ENCODE measurements at places on chromosomes 1 and 21.

GRCh38 chr1:63626222-63626621 is 33.0 kb downstream of the PGM1 start:
- DNase-seq, result no peak

DNA sequence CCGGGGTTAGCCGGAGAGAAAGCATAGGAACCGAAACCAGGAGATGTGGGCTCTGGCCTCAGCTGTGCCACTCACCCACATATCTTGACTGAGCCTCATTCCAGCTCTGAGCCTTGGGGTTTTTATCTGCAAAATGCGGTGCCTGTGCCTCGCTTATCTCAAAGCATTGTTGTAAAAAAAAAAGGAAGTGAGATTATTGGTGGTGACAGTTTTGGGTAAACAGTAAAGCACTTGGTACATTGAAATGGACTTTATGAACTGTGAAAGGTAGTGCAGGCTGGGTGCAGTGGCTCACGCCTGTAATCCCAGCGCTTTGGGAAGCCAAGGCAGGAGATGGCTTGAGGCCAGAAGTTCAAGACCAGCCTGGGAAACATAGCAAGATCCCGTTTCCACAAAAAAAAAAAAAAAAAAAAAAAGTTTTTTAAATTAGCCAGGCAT is 3.8 kb downstream of the PTAFR start:
- peak; percentile 32 for DNase-seq

DNA sequence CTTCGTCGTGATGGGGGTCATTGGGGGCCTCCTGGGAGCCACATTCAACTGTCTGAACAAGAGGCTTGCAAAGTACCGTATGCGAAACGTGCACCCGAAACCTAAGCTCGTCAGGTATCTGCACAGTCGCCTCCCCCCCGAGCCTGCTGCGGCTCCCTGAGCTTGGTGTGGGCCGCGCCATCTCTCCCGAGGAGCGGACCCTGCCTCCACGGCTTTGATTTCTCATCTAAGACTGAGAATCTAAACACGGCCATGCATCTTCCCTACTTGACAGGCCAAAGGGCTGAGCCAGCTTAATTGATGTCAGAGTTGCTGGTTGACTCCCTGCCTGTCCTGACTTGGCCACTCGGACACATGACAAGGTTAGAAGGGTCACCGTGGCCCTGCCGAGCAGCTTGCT is 19.1 kb downstream of the NPPA start:
- DNase-seq, result no peak

- DNase-seq, result peak; percentile 44
Observed at GRCh38 chr1:2554621-2555387, 1.4 kb upstream of the TNFRSF14 start.

GRCh38 chr1:210981490-210981889 is 152.5 kb downstream of the KCNH1 start:
- DNase-seq, result no peak

- DNase-seq, result no peak
Observed at GRCh38 chr1:206715120-206715519, 30.4 kb downstream of the MAPKAPK2 start.

- no peak for DNase-seq
Observed at GRCh38 chr1:210482945-210483617, 154.4 kb downstream of the HHAT start.

DNA sequence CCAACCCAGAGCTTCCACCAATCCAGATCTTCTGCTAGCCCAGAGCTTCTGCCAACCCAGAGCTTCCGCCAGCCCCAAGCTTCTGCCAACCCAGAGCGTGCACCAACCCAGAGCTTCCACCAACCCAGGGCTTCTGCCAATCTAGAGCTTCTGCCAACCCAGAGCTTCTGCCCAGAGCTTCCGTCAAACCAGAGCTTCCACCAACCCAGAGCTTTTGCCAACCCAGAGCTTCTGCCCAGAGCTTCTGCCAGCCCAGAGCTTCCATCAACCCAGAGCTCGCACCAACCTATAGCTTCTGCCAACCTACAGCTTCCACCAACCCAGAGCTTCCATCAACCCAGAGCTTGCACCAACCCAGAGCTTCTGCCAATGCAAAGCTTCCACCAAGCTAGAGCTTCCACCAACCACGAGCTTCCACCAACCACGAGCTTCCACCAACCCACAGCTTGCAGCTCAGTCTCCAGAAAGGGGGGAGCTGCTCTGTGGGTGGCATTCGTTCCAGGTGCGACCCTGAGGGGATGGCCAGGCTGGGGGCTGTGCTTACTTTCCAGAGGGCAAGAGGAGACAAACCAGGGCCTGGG is 23.8 kb downstream of the CRYAA start:
- DNase-seq, result no peak

DNA sequence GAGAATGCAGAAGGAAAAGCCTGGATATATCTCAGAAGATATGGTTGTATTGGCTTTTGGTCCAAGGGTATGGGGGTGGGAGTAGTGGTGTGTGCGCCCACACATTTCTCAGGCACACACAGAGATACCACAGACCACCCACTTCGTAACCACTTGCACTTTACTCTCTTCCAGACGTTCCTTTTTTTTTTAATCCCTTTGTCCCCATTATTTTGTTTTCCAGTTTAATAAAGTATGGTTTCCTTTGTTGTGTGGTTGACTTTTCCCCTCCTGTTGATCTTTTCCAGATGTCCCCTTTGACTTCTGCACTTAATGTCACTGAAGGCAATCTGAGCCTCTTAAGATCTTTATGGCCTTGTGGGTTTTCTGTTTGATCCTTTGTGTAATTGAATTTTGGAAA is 10.5 kb upstream of the TARS2 start:
- DNase-seq, result no peak

DNA sequence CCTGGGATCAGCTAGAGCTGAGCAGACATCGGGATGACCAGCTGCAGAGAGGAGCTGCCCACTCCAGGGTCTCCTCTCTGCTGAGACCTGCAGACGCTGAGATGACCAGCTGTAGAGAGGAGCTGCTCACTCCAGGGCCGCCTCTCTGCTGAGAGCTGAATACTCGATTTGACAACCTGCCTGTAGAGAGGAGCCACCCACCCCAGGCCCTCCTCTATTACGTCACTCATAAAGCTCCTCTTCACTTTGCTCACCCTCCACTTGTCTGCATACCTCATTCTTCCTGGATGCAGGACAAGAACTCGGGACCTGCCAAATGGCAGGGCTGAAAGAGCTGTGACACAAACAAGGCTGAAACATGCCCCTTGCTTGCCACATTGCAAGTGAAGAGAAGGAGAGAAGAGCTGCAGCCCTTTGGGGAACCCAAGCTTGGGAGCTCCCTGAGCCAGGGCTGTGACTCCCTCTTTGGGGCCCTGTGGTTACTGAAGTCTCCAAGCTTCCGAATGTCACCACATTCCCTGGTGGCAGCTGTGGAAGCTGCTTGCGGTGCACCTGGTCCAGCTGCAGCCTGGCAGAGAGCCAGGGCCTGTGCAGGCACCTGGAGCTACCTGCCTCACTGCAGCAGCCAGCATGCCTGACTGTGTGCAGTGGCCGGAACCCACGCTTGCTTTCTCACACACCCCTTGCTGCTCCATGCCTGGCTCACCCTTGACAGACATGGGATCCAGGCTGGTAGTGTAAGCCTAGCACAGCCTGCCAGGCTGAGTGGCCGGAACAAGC is 59.6 kb downstream of the CC2D1B start:
- no peak for DNase-seq

DNA sequence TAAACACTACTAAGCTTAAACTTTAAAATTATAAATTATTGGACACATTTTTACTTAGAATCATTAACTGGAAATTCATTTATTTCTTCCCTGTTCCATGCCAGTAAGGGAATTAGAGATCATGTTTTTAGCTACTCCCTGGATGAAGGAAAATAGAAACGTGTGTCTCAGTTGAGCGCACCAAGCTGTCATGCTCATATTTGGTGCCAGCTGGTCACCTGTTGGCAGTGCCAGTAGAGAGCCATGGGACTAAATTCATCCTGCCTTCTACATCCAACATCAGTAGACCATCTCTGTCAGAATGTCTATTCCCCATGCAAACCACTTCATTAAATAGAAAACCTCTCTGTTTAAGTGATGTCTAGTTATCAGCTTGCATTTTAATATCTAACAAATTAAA is 17.4 kb upstream of the SLC22A15 start:
- DNase-seq, result no peak

DNA sequence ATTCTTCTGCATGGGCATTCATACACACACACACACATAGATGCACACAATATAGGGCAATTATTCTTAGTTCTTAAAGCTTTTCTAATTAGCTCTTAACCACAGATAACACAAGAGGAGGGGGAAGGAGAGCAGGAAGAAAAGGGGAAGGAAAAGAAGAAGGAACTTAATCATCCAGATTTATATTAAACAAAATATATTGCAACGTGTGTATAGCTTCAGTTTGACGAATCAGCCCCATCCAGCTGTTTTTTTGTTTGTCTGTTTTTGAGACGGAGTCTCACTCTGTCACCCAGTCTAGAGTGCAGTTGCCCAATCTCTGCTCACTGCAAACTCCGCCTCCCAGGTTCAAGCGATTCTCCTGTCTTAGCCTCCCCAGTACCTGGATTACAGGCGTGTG is 21.7 kb upstream of the ANKRD13C start:
- no peak for DNase-seq

DNA sequence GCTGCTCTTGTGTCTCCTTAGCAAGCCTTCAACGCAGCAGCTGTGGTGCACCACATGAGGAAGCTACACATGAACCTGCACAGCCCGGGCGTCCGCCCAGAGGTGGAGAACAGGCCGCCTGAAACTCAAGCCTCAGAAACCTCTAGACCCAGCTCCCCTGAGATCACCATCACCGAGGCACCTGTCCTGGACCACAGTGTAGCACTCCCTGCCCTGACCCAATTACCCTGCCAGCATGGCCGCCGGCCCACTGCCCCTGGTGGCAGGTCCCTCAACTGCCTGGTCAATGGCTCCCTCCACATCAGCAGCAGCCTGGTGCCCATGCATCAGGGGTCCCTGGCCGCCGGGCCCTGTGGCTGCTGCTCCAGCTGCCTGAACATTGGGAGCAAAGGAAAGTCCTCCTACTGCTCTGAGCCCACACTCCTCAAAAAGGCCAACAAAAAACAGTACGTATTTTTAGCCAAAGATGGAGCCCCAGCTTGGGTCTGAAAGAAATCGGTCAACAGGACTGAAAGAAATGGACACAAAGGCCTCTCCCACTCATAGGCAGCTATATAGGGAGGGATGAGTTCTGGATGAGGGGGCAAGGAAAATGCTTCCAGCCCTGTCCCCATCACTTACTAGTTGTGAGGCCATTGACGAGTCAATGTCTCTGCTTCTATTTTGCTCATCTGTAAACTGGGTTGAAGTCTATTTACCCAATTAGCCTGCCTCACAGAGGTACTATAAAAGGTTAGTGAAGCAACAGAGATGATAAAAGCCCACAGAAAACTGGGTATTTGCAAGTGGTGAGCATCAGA is 28.5 kb downstream of the CAMK1G start:
- no peak for DNase-seq

GRCh38 chr1:164660775-164661174 is 101.8 kb downstream of the PBX1 start:
- no peak for DNase-seq

DNA sequence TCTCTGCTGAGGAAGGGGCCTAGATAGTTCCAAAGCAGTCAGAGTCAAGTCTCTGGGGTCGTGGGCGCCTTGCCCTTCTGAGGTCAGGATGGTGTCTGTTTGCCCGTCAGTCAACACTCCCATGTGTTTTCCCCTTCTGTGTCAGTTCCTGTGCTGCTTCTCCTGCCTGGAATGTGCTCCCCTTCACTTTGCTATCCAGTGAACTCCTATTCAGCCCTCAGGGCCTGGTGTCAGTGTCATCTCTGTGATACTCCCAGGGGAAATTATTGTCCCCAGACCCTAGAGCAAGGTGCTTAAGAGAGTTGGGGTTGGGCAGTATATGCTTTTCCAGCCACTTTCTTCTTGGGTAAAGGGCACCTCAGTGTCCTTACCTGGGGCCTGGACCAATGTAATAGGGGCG is 45.8 kb upstream of the SYNC start:
- DNase-seq, result no peak

DNA sequence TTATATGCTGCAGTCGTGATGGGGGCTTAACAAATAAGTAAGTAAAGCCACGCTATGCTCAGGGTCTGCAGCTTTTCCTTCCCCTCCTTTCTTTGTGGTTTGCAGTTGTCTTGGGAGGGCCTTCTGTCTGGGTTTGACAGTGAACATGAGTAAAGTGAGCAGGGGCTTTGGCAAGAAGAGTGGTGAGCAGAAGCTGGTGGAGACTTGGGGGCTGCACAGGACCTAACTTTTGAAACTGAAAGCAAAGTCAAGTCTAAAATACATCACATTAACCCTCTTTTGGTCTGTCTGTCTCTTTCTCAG is 368.6 kb upstream of the VAMP3 start:
- no peak for DNase-seq

- no peak for DNase-seq
Observed at GRCh38 chr21:26154753-26155152, 15.8 kb downstream of the APP start.

DNA sequence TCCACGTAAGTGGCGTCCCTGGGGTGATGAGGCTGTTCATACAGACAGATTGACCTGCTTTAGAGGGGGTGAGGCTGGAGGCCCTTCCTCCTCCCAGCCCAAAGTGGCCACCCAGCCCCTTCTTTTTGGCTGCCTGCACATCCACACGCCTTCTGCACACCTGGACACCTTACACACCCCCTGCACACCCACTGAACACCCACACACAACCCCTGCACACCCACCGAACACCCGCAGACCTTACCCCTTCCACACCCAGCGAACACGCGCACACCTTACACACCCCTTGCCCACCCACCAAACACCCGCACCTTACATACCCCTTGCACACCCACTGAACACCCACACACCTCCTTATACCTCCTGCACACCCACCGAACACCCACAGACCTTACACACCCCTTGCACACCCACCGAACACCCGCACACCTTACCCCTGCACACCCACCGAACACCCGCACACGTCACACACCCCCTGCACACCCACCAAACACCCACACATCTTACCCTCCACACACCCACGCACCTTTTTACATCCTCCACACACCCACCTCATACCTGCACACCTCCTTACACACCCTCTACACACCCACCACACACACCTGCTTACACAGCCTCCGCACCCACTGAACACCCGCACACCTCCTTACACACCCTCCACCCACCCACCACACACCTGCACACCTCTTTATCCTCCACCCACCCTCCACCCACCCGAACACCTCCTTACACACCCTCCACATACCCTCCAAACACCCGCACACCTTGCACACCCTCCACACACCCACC is 37.7 kb downstream of the COQ8A start:
- DNase-seq, result no peak

DNA sequence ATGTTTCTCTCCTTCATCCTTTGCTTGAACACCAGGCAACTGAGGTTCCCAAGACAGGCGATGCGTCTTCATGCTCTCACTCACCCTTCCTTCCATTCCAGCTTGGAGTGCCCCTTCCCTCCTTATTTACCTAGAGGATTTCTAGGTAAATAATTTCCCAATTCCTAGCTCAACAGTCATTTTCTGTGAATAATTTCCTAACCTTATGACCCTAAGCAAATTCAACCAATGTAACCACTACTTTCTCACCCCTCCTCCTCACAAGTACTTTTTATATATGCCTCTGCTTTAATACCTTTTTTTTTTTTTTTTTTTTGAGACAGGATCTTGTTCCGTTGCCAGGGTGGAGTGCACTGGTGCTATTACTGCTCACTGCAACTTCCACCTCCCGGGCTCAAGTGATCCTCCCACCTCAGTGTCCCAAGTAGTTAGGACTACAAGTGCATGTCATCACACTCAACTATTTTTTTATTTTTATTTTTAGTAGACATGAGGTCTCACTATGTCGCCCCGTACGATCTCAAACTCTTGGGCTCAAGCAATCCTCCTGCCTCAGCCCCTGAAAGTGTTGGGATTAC is 86.7 kb downstream of the USP24 start:
- no peak for DNase-seq

GRCh38 chr1:224559981-224560728 is 56.0 kb upstream of the CNIH3 start:
- no peak for DNase-seq

GRCh38 chr1:58721247-58721820 is 21.5 kb upstream of the MYSM1 start:
- no peak for DNase-seq
